Activated naive CD4-positive, alpha-beta T cell treated with anti-CD3 and anti-CD28 coated beads, Interleukin-2, amount 10 ng/mL, durations not matched to agents 7 days and 5 days (primary cell): ENCODE measurements at places on chromosomes 1 and 21.

- peak; percentile 92 for DNase-seq
Observed at GRCh38 chr1:161068306-161069234, 1.1 kb downstream of the ARHGAP30 start.

GRCh38 chr1:214380396-214380795 lies 99.4 kb downstream of the SMYD2 start:
- no peak for DNase-seq

- no peak for DNase-seq
Observed at GRCh38 chr1:192763243-192763642, 45.6 kb upstream of the RGS2 start.

- peak; percentile 70 for DNase-seq
Observed at GRCh38 chr21:31558189-31558961, 101.1 kb upstream of the SOD1 start.

- no peak for DNase-seq
Observed at GRCh38 chr1:204065174-204065985, 7.5 kb upstream of the SOX13 start.

GRCh38 chr1:235584973-235585372 lies 64.6 kb downstream of the GNG4 start:
- DNase-seq: no peak

DNA sequence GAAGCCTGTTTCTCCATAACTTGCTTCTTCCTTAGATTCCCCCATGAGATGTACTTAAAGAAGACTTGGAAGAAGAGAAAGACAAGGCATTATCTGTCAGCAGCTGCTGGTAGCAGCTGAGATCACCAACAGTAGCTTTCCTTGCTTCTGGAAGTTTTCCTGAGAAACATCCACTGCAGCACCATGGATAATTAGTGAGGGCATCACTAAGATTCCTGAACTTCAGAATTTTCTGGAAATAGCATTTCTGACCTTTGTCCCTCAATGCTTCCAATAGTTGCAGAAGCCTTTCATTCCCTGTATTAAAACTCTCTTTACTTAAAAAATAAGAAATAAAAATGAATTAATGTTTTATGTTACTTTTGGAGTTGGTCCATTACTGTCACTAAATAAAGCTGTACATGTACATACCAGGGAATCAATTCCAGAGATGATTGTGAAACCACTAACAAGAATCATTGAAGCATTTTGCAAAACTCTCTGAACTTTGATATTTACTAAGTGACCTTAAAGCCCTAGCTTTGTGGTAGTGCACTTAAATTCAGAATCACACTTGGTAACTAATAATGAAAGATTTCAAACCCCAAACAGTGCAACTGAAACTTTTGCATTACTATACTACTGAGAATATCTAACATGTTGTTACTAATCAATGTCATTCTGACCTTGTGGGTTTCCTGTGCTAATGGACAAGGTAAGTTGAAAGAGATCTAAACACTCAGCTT lies at the start of gene CFHR4:
TSS of gene CFHR4 (plus strand) at position 538 of the 725 bp plus-strand sequence. CDS start at position 637, 99 bp downstream.
- no peak for DNase-seq

- DNase-seq: no peak
Observed at GRCh38 chr1:151840421-151840820, 801 bp upstream of the C2CD4D start.

DNA sequence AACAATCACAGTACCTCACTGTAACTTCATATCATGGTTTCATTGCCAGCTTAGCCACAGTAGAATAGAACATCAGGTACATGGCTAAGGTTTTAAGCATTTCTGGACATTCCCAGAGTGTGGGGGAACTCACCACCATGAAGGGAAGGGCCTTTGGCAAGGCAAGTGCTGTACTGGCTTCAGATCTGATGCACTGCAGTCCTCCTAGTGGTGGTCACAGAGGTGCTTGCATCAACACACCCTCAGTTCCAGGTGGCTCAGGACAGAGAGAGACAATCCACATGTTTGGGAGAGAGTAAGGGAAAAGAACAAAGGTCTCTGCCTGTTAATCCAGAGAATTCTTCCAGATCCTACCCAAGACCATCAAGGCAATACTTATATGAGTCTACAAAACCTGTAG lies 528.4 kb upstream of the RGS18 start:
- DNase-seq: no peak

DNA sequence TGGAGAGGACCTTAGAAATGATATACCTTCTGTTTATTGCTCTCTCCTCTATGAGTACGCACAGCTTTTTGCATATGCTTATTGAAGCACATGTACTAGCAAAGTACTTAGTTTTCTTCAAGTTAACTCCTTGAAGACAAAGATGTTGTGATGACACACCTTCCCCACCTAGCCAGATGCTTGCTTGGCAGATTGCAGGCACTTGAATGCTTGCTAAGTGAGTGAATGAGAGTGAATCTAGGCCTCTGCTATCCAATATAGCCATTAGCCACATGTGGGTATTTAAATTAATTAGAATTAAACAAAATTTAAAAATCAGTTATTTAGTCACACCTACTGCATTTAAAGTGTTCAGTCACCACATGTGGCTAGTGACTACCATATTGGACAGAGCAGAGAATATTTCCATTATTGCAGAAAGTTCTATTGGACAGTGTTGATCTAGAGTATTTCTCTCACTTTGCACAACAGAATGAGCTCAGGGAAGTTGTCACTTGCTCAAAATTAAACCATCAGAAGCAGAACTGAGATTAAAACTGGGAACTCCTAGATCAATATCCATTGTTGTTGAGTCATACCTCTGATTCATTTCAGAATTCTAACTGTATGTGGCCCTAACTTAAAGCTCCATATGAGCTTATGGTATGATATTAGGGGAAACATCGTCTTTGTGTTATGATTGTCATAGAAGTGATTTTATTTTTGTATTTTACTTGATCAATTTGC lies 8.6 kb upstream of the EEIG2 start:
- no peak for DNase-seq

- DNase-seq: peak; percentile 49
Observed at GRCh38 chr21:14482165-14482564, 64.0 kb downstream of the SAMSN1 start.

DNA sequence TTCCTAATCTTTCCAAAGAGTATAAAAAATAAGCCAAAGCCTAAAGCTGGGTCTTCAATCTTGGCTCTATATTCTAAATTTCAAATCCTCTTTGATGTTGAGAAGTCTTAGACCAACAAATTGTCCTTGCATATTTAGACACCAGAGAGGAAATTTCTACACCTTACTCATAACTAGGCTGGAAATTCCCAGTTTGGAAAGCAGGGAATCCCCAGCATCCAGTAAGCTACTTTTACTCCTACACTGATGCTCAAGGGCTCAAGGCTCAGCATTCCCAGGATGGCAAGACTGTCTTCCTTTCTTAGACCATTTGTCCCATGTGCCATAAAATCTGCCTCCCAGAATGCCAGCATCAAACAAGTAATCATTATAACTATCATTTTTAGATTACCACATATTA lies 28.3 kb downstream of the PRDX6 start:
- DNase-seq: no peak

- DNase-seq: no peak
Observed at GRCh38 chr1:66464802-66465201, 69.2 kb upstream of the SGIP1 start.

- DNase-seq: no peak
Observed at GRCh38 chr1:44947063-44947773, 39.2 kb downstream of the EIF2B3 start.

- no peak for DNase-seq
Observed at GRCh38 chr1:156863631-156864030, 3.0 kb downstream of the NTRK1 start.

- DNase-seq: no peak
Observed at GRCh38 chr1:246680696-246681130, 43.5 kb upstream of the SCCPDH start.

GRCh38 chr1:160718210-160718609 lies 6.6 kb upstream of the CD48 start:
- no peak for DNase-seq

GRCh38 chr1:101697072-101697471 lies 299.7 kb downstream of the OLFM3 start:
- DNase-seq: no peak

DNA sequence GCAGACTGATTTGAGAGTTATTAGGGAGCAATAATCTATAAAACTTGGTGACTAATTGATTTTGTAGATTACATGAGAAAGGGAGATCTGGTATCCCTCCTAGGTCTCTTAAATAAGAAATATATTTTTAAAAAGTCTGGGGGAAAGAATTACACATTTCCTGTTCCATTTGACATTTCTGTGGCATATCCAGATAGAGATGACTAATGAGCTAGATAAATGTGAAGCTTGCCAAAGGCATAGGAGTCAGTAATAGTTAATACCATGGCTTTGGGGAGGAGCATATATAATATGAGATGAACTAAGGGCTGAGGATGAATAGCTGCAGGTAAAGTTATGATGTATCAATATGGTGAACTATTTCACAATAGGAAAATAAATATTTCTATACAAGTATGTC lies 663.7 kb downstream of the PTPRC start:
- no peak for DNase-seq

DNA sequence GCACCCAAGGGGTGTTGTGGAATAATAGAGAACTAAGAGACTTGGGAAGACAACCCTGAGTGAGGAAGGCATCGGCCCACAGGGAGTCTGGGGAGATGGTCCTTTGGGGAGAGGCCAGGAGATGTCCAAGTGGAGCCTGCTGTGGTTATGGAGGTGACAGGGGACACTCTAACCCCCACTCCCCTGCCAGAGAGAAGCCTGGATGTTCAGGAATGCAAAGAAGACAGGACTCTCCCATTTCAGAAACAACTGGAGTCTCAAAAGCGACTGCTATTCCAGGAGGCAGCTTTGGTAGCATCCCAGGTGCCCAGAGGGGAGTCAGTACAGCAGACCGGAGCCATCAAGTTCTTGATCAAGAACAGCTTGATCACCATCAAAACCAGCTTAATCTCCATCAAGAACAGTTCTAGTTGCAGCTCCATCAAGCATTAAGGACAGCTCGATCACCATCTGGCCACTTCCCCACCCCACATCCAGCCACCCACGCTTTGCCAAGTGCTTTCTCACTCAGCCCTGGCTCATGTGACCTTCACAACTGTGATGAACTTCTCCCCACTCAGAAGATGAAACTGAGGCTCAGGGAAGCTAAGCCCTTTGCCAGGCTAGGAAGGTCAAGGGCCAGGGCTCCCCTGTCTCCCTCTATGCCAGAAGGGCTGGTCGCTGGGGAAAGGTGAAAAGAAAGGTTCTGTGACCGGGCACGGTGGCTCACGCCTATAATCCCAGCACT lies 743 bp downstream of the CD52 start:
- peak; percentile 44 for DNase-seq

- no peak for DNase-seq
Observed at GRCh38 chr1:37047542-37047941, 13.2 kb upstream of the GRIK3 start.

DNA sequence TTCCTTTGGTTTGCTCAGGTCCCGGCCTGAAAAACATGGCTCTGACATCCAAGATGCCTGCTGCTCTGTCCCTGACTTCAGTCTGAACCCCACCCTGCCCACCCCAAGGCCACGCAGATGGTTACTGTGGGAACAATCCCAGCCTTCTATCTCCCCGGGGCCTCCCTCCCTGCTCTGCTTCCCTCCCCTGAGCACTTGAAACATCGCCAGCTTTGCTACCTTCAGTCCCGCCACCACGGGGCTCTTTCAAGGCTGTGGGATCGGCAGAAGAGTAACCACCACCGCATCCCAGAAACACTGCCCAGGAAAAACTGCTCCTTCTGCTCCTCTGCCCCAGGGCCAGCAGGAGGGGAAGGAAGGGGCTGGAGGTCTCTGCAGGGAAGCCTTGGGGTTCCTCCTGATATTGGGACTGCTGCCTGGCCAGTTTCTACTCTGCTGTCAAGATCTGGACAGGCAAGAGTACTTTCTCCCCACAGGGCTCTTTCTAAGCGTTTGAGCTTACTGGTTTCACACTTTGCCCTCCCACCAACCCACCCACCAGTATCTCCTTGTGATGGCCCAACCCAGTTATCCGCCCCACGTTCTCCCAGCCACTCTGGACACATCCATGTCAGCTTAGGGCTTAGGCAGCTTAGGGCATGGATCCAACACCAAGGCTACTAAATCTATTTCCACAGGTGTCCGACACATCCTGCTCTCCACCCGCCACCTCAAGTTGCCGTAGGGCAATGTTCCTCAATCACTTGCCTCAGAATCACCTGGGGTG lies 8.4 kb downstream of the ETNK2 start:
- DNase-seq: no peak

DNA sequence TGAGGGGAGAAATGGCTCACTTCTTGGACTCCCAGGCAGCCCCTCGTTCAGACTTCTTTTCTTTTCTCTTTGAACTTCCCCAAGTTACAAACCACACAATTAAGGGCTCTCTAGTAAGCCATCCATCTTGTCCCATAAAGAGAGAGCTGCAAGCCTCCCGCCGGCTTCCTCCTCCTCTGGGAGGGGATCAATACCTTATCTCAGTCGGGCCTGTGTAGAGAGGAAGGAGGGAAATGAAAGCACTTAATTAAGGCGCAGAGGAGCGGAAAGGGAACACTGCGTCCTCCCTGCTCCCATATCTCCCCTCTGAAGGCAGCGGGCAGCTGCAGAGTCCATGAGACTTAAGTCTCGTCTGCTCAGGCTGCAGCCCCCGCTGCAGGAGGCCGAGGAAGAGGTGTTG lies 112.6 kb upstream of the CSF3R start:
- DNase-seq: no peak

DNA sequence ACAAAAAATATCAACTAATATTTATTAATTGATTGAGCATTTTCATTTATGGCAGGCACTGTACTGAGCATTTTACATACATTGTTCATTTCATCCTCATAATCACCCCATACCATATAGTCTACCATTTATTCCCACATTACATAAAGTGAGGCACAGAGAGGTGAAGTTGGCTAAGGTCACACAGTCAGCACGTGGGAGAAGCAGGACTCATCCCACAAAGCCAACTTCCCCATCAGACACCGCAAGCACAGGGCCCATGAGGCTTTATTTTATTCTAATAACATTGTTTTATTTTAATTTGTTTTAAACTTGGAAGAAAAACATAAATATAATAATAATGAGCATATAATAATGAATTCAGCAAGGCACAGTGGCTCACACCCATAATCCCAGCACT lies 43.1 kb upstream of the CAPZB start:
- no peak for DNase-seq

GRCh38 chr1:101237229-101237837 lies 514 bp downstream of the S1PR1 start:
- DNase-seq: peak; percentile 24

- DNase-seq: no peak
Observed at GRCh38 chr1:37399205-37399604, 75.2 kb upstream of the ZC3H12A start.

DNA sequence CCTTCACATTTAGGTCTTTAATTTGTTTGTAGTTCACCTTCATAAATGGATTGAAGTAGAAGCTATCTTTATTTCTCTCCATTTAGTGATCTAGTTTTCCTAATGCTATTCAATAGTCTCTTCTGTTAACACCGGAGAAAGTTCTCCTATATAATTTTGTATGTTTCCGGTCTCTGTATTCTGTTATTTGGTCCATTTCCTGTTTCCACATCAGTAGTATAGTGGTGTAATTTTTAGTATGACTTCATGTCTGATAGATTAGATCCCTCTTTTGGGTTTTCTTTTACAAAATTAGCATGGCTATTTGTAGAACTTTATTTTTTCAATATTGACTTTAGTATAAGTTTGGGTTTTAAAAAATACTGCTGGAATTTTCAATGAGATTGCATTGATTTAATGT lies 41.6 kb upstream of the PKP1 start:
- no peak for DNase-seq

GRCh38 chr1:117359561-117360289 lies 7.5 kb upstream of the MAN1A2 start:
- DNase-seq: no peak
